Activated CD4-positive, alpha-beta memory T cell treated with anti-CD3 and anti-CD28 coated beads for 36 hours (primary cell): ENCODE measurements at places on chromosomes 7 and 10.
A peak's percentile ranks its signal among the peaks of the same experiment; 100 is the strongest.

DNA sequence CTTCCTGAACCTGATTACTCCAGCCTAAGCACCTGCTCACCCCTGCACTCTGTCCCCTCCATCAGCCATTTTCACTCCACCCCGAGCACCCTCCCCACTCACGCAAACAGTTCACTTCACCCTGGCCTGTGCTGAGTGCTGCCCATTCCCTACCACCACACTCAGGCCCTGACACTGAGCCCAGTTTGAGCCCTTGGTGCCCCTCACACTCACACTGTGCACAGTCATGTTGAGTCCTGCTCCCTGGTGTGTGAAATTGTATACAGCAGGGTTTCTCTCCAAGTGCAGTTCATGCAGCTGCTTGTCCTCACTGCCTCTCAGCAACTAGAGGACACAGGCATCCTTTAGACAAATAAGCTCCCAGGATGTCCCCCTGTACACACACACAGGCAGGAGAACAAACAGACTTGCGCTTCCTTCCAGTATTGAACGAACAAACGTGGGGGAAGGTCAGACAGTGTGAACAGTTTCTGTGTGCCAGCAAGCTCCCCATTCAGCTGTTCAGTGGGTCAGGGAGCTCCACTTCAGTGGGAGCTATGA, 6.8 kb downstream of the MYO1G start:
- H3K27me3 ChIP-seq, result no peaks in the 10 kb centered on the region
- peaks cover 82% of the 10 kb centered on the region for H3K36me3 ChIP-seq

GRCh38 chr10:88540351-88540750, 42.8 kb downstream of the RNLS start:
- H3K36me3 ChIP-seq, result no peaks in the 10 kb centered on the region
- no peak overlapping the region for H3K27ac ChIP-seq
- DNase-seq, result no peak
- no peaks in the 10 kb centered on the region for H3K4me1 ChIP-seq
- H3K27me3 ChIP-seq, result no peaks in the 10 kb centered on the region

GRCh38 chr7:69762821-69763352, 164.6 kb downstream of the AUTS2 start:
- no peak for DNase-seq
- H3K4me1 ChIP-seq, result no peaks in the 10 kb centered on the region
- no peak overlapping the region for H3K27ac ChIP-seq

GRCh38 chr7:12635830-12636229, 51.6 kb upstream of the ARL4A start:
- H3K4me3 ChIP-seq, result peak overlapping the region; percentile 63
- no peak for DNase-seq
- no peaks in the 10 kb centered on the region for H3K27me3 ChIP-seq
- H3K4me1 ChIP-seq, result peaks cover 22% of the 10 kb centered on the region
- H3K36me3 ChIP-seq, result no peaks in the 10 kb centered on the region
- H3K27ac ChIP-seq, result no peak overlapping the region

GRCh38 chr10:48246501-48246900, 28.0 kb downstream of the FRMPD2 start:
- no peaks in the 10 kb centered on the region for H3K27me3 ChIP-seq
- H3K4me3 ChIP-seq, result no peak overlapping the region
- DNase-seq, result no peak
- H3K4me1 ChIP-seq, result no peaks in the 10 kb centered on the region
- H3K27ac ChIP-seq, result no peak overlapping the region
- no peaks in the 10 kb centered on the region for H3K36me3 ChIP-seq

GRCh38 chr7:134992626-134993179, 6.4 kb downstream of the AGBL3 start:
- peaks cover 45% of the 10 kb centered on the region for H3K4me1 ChIP-seq
- peak overlapping the region; percentile 52 for H3K27ac ChIP-seq
- H3K27me3 ChIP-seq, result no peaks in the 10 kb centered on the region

DNA sequence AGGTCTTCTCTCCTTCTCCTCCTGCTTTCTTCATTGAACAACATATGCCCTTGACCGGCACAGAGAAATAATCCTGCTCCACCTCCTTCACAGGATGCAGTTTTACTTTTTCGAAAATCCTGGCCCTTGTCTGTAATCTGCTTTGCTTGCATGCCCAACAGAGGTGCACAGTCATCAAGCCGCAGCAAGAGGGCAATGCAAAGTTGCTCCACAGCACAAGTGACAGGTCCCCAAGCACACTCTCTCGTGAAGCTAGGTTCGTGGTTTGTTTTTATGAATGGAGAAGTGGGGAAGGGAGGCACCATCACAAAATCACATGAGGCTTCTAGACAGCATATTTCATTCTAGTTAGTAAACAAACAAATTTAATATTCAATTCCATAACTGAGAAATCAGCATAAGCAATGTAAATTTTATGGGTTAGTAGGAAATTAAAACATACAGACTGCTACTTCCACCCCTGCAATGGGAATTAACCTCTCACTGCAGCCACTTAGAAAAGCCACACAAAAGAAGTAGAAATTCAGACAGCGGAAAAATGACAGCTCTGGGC, 178.8 kb downstream of the TPK1 start:
- H3K4me1 ChIP-seq, result no peaks in the 10 kb centered on the region
- no peak overlapping the region for H3K4me3 ChIP-seq
- peaks cover 1% of the 10 kb centered on the region for H3K36me3 ChIP-seq

DNA sequence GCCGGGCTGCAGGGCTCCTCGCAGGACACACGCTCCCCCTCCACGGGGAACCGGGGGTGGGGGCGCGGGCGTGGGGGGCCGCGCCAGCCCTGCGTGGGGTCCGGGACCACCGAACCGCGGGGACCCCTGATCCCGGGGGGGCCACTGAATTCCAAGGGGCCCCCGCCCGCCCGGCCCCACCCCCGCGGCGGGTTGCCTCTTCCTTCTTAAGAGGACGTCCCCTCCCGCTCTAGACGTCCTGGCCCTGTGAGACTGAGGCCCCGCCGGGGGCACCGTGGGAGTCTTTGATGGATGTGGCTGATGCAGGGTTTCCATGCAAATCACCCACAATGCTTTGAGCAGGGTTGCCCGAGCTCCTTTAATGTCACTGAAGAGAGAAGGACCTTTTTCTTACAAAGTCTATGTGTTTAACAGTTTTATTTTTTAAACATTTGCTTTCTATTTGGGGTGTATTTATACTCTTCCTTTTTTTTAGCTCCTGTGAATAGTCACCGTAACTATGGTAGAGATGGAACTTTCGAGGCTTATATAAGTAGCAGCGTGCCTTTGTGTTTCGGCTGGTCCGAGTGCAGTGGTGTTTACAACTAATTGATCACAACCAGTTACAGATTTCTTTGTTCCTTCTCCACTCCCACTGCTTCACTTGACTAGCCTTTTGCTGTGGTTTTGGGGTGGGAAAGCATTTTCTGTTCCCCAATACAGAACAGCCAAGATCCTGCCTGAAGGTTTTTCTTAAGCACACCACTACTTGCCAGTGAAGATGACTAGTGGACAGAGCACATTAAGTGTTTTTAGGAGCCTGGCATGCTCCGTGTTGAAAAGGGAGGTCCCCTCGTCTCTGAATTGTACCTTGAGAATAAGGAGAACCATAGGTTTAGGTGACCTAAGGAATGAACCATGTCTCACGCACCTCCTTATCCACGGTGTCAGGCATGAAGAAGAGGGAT, 44.8 kb downstream of the PDIA4 start:
- H3K27me3 ChIP-seq, result peaks cover 2% of the 10 kb centered on the region
- peaks cover 54% of the 10 kb centered on the region for H3K4me1 ChIP-seq
- DNase-seq, result peak; percentile 90
- H3K36me3 ChIP-seq, result peaks cover 3% of the 10 kb centered on the region
- H3K4me3 ChIP-seq, result peak overlapping the region; percentile 85

DNA sequence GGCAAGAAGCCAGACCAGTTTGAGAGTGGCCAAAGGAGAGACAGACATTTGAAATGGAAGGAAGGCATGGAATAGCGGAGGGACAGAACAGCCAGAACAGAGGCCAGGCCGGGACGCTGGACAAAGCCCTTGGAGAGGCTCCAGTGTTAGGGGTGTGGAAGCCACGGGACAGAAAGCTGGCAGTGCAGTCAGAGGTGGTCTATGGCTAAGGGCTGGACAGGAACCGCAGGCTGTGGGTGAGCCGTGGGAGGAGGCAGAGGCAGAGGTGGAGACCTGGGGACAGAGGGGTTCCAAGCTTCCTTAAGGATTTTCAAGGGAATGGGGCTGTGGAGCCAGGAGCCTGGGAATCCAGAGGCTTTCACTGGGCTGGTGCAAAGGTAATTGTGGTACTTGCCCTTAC, 301.1 kb downstream of the GFRA1 start:
- no peak overlapping the region for H3K4me3 ChIP-seq
- no peak overlapping the region for H3K27ac ChIP-seq
- no peak for DNase-seq
- H3K36me3 ChIP-seq, result no peaks in the 10 kb centered on the region
